AG09309 (cell line): ENCODE measurements at places on chromosomes 12 and 14.

- DNase-seq = no peak
Observed at GRCh38 chr14:78007160-78007559, 163.0 kb upstream of the NRXN3 start.

DNA sequence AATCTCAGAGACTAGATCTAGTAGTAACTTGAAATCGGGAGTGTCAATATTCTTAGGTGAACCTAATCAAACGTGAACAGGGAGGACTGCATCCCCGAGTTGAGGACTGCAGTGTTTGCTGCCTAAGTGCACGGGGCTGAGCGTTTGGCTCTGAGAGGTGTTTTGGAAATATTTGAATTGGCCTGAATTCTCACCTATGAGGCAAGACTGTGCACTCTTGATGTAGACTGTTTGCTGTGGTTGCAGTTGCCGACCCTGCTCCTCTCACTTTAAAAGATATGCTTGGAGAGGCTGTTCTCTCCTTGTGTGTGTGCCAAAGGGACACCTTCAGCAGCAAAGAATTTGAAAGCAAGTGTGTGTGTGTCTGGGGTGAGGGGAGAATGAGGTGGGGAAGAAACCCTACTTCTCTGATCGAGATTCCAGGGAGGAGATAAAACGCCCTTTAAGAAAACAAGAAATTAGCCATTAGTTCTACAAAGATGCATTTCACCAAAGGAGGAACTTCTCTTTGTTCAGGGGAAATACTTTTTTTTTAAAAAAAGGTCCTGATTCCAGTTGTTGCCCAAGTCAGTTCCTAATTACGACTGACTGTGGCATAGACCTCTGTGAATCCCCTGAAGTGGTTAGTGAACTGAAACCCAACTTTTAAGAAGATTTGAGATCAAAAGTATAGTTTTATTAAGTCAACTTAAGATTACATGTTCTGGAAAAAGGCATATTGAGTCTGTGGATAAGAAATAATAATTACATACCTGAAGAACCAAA, 106.6 kb downstream of the DYRK2 start:
- DNase-seq = no peak

DNA sequence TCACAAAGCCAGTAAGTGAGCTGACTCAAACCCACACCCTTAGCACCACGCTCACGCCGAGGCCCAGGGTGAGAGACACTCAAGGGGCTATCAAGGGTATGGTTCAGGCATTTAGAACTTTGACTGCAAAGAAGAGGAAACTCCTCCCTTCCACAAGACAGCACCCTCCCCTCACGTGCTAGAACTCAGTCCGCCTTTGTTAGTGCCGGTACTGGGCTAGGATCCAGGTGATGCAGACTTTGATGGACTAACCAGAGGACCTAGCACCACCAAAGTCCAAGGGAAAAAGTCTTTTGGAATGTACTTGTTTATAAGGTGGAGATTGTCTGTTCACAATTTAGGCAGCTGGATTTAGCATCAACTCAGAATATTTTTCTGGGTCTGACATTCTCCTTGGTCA, 33.7 kb downstream of the VWF start:
- DNase-seq = no peak

GRCh38 chr12:119374635-119375034, 40.1 kb downstream of the CCDC60 start:
- DNase-seq = no peak

GRCh38 chr12:4448371-4448940, 2.8 kb upstream of the FGF6 start:
- DNase-seq = no peak

DNA sequence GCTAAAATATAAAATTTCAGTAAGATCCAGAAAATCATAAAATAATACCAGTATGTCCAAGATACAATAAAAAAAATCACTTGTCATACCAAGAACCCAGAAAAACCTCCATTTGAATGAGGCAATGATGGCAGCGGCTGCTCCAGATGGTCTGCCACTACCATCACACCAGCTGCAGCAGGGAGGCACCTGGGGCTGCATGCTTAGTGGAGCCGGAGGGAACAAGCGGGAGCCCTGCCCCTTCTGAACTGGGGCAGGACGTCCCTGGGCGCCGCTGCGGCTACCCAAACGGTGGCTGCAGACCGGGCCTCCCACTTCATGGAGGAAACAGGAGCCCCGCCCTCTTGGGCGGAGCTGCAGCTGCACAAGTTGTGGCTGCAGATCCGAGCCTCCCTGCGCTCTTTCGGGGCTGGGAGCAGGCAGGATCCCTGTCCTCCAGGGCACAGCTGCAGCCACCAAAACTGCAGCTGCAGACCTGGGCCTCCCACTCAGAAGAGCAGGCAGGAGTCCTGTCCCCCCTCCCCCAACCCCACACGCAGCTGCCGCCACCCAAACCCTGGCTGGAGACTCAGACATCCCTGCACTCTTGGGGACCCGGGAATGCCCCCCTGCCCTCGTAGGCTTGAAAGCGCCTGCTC, 36.1 kb upstream of the OR5AU1 start:
- DNase-seq = no peak

GRCh38 chr12:45435945-45436710, 220.2 kb downstream of the ANO6 start:
- DNase-seq = peak; percentile 2

GRCh38 chr14:75521415-75522199, 662 bp upstream of the BATF start:
- DNase-seq = no peak

- no peak for DNase-seq
Observed at GRCh38 chr12:120836114-120836684, 68.0 kb downstream of the SPPL3 start.

GRCh38 chr14:37230551-37231194, 32.9 kb downstream of the MIPOL1 start:
- peak; percentile 47 for DNase-seq

- DNase-seq = no peak
Observed at GRCh38 chr12:24049101-24049500, 99.6 kb upstream of the SOX5 start.

DNA sequence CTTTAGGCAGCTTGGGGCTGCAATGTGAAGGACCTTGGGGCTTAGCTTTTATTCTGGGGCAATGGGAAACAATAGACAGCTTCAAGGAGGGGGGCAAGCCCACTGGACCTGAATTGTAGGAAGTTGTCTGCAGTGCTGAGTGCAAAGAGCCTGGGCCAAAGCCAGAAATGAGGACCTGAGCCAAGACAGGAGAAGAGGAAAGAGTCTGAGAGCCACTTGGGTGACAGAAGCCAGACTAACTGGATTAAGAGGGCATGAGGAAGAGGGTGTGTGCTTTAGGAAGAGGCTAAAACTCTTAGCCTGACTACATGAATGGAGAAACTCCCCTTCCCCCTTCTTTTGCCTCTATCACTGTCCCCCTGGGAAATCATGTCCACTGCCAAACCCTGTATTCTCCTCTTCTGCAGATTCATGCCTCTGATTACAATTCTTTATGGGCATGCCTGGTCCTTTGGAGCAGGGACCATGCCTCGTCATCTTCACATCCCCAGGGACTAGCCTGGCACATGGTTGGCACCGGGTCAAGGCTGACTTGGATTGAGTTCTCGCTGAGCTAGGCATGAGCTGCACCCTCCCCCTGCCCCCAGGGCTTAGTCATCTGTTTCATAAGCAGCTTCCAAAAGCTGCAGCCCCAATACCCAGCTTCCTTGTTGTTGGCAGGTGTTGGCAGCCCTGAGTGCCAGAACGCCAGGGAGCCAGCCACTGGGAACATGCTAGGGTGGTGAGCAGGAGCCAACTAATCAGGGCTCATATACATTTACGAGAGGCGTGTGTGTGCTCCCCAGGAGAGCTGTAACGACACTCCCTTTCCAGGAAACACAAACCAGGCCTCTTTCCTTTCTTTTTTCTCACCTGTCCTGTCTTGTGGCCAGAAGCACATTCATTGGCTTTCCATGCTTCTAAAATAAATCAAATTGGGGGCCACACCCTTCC, 27.7 kb upstream of the JDP2 start:
- DNase-seq = no peak

DNA sequence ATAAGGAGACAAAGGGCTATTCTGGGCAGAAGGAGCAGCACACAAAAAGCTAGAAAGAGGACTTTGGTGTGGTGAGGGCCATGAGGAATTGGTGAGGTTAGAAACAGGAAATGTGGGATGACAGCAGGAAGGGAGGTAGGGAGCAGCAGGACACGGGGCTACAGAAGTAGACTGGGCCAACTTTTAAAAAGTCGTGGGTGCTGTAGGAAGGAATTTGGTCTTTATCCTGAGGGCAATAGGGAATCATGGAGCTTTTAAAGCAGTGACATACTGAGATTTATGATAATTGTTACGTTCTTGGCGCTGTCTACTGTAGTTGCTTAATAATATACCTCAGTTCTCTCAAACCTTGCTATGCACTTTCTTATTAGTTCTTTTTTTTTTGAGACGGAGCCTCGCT, 8.2 kb upstream of the CHURC1 start:
- no peak for DNase-seq

DNA sequence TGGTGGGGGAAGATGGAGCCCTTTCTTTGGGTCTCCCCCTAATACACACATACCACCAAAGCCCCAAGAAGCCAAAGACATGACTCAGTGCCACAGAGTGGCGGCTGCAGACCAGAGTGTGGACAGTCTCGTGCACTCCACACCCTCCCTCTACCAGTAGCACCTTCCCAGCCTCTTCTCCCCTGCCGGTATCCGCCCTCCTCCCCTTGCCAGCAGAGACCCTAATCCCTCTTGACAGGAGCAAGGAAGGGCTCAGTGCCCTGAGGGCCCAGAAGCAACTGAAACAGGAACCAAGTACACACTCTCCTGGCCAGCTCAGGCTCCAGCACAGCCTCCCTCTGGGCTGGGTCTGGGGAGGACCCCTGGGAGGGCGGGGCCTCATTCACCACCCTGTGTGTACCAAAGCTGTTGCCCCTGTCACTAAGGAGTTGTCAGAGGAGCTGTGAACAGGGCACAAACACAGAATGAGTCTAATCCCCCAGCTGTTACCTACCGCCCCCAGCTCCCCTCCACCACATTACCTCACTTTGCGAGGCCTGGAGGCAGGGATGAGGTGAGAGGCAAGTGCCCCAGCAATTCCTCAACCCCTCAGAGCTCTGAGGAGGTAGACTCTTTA, 8.2 kb downstream of the SPRYD3 start:
- DNase-seq = no peak

GRCh38 chr14:28382444-28383190, 384.0 kb upstream of the FOXG1 start:
- DNase-seq = no peak

- no peak for DNase-seq
Observed at GRCh38 chr12:115260762-115261675, 577.0 kb upstream of the TBX3 start.
